ENCODE measurements at places on chromosomes 12 and 14.

DNA sequence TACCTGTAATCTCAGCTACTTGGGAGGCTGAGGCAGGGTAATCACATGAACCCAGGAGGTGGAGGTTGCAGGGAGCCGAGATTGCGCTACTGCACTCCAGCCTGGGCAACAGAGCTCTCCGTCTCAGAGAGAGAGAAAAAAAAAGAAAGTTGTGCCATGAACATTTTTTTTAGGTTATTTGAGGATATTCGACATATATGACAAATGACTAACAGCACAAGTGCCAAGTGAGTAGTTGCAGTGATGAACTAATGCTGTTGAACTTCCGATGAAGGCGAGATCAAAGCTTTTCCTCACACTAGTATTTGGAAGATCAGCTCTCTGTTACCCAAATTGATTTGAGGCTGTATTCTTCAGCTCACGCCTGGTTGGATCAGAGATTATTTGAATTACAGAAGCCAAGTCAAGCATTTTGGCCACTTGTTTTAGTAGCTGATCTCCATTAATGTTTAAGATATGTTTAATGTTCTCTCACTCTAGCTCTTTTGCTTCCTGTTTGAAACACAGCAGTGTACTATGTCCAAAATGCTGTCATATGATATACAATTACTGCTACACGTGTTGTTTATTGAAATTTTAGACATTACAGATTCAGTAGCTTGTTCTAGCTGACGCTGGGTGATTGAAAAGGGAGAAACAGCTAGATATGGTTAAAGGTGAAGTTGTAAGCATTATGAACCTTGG is 43.4 kb downstream of the WDR20 start:
- DNase-seq = no peak

GRCh38 chr14:97282210-97283004 is 485.2 kb downstream of the VRK1 start:
- DNase-seq = no peak

DNA sequence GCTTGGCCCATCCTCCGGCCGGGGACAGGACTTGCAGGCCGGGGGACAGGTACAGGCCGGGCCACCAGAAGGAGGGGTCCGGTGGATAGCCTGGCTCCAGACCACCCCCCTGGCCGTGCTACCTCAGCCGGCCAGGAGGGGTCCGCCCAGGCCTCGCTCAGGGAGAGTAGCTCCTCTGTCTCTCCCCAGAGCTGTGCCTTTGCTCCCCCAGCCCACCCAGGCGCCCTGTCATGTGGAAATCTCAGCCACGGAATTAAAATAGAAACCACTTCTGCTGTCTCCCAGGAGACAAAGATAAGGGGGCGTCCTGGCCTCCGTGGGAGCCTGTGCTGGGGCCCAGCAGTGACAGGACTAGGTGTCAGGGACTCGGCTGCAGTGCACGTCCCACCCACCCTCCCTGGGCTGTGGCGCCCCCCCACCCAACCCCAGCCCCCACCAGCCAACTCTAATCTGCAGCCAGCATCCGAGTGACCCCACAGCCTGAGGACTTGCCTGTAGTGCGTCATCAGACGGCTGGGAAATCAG is 3.3 kb upstream of the CRIP2 start:
- no peak for DNase-seq

DNA sequence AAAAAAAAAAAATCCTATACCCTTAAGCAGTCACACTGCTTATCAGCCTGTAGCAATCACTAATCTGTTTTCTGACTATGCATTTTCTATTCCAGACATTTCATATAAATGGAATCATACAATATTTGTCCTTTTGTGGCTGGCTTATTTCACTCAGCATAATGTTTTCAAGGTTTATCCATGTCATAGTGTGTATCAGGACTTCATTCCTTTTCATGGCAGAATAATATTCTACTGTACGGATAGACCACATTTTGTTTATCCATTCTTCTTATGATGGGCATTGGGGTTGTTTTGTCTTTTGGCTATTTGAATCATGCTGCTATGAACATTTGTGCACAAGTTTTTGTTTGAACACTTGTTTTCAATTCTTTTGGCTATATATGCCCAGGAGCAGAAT is 8.6 kb upstream of the KSR2 start:
- DNase-seq = no peak

DNA sequence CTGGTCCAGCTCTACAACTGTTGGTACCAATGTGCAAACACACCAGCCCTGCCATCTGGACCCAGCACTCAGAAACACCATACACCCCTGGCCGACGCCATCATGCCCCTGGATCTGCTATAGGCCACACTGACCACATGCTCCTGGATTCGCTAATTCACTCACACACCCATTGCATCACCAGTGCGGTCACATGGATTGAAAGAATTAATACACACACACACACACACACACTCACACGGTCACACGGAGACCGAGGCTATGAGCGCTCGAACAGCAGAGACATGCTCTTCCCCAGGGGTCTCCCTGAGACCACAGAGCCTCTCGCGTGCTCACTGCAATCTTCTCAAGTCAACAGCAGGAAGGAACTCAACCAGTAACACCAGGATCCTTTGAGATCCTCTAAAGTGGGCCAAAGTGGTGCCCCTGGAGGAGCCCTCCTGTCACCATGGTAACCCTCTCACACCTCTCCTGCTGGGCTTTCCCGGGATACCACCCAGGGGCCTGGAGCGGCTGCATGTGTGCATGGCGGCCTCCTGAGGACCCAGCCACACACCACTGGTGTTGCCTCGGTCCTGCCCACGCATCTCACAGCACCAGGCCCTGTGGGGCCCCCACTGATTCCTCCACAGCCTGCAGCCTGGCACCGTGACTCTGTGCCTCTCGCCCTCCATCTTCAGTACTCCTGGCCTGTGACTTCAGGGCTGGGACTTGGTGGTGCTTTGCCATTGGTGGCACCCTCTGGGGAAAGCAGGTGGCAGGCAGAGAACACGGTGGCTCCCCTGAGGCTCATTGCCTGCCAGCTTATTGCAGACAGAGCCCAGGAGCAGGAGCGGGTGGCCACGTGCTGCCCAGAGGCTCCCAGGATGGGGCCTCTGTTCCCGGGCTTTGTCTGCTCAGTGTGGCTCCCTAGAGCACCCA is 15.1 kb downstream of the LRTM2 start:
- DNase-seq = peak; percentile 45

GRCh38 chr12:49367381-49368239 is at the start of gene SPATS2:
Gene SPATS2 (plus strand): TSS chr12:49367462. CDS start chr12:49461013, 93,551 bp downstream.
- DNase-seq = no peak

- no peak for DNase-seq
Observed at GRCh38 chr14:22472466-22472865, 116.6 kb downstream of the DAD1 start.

DNA sequence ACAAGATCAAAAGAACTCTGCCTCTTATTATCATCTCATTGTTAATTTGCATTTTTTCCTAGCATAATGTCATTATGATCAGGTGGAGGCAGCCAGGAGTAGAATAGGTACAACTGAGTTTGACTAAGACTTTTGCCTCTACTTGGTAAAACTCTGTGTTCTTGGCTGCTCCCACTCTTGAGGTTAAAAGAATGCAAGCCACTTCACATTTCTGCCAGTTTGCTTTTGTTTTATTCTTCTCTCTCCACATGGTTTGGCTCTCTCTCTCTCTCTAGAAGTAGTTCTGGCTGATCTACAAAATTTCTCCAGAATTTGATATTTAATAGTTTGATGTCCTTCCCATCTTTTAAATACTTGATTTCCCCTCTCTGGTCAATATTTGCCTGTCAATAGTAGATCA is 170.7 kb upstream of the E2F7 start:
- no peak for DNase-seq

DNA sequence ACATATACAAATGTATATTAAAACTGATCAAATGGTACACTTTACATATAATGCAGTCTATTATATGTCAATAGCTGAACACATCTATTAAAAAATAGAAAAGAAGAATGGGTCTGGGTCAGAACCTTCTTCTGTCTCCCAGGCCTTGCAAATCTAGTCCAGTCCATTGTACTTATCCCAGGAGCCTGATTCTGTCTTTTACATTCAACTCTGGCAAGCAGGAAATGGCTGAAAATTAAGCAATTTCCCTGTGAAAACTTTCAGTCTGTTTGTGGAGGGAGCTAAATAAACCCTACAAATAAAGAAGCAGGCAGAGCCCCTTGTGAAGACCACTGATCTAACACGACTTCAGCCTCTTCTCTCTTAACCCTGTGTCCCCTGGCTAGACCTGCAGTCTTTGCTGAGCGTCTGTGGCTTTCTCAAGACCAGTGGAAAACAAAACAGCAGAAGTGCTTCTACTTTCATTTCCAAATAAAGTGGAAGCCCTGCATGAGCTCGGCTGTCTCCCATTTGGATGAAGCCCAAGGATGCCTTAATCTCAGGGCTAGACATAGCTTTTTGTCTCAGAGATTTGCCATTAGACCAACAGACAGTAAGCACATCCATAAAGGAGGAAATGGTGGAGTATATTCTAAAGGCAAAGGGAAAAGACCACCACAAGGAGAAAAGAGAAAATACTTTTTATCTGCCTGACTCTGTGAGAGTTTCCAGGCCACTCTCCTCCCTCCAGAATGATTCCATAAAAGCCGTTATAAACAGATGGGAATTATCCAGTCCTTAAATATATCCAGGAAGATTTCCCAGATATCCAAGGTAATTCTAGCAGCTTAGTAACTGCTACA is 48.2 kb downstream of the CRACR2A start:
- no peak for DNase-seq

GRCh38 chr12:45575823-45576475 is 153.6 kb upstream of the ARID2 start:
- no peak for DNase-seq

DNA sequence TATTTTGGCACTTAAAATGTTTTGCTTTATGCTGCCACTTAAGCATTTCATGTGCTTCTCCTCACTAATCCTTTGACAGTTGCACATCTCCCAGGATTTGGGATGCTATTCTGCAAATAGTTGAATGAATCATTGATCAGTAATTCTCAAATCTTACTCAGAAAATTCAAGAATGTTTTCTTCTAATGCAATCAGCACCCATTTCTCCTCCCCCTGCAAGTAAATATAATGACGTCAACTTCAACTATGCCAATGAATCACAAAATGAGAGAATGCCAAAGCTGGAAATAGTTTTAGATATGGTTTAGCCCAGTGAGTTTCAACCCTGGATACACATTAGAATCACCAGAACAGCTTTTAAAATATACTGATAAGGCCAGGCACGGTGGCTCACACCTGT is 2.1 kb upstream of the BLOC1S1 start:
- DNase-seq = no peak

DNA sequence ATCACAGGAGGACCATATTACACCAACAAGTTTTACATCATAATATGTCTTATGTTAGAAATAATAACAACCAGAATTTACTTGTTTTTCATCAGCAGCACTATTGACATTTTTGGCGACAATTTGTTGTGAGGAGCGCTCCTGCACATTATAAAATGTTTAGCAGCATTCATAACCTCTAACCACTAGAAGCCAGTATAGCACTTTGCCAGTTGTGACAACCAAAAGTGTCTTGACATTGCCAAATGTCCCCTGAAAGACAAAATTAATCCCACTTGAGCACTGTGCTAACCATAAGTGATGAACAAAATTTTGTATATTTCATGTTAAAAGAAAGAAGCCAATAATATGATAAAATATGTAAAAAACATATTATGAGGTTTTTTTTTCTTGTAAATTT is 356.9 kb upstream of the LMO3 start:
- no peak for DNase-seq

GRCh38 chr12:21771311-21771710 is 3.2 kb downstream of the KCNJ8 start:
- DNase-seq = no peak

DNA sequence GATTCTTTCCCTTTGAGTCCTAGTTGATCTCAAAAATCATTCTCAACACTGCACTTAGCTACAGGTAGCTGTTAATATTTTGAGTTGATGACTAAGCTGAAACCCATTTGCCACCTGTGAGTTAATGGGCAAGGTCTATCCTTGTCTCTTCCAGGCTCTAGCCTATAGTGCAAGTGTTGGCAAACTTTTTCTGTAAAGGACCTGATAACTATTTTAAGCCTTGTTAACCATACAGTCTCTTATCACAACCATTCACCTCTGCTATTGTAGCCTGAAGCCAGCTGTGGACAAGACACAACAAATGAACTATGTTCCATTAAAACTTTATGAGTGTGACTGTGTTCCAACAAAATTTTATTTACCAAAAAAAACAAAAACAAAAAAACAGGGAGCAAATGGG is 19.4 kb downstream of the RAP1B start:
- no peak for DNase-seq

DNA sequence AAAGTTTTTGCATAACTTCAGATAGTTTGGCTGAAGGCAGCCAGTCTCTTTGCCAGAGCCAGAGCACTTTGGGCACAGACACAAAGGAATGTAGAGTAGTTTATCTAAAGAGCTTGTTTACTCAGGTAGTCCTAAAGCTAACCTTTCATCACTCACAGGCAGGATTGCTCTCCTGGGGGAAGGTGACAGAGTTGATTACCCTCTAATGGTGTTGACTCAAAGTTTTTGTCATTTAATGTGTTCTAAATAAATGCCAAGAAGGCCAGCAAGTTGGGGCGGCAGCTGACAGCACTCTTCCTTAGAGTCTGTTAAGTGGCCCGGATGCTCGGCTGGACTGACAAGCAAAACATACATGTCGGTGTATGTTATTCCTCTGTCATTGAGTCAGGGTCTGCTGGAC is 9.3 kb upstream of the TAS2R46 start:
- DNase-seq = no peak

DNA sequence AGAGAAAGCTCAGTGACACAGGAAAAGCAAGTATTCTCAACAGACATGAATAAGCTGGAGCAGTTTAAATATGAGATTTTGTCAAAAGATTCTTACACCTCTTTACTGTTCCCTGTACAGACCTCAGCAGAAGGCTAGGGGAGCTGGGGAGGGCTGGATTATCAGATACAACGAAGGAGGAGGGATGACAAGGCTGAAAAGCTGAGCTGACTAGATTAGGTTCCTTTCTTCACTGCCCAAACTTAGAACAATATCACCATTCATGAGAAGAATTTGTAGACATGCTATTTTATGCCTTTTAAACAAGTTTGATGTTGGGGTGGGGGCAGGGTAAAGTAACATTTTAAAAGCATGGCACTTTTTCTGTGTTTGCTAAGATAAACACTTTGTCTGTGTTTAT is 611.1 kb downstream of the AACS start:
- DNase-seq = no peak

DNA sequence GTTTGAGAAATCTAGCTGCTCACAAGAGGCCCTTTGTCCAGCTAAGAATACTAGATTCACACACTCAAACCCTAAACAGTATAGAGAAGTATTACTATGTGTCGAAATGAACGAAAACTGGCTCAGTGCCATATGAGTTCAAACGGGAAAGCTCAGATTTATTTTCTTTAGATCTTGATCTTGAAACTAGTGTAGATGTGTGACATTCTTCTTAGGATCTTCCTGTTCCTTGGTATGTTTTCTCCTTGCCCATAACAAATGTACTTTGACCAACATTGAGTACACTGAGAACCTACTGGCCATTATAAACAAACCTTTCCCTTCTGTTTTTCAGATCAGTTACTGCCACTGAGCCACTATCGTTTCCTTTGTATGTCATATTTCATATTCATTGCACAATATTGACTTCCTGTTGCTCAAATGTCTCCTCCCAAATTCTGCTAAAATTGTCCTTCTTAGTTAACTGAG is 21.3 kb downstream of the MYBPC1 start:
- no peak for DNase-seq

- DNase-seq = peak; percentile 35
Observed at GRCh38 chr12:49552014-49552413, 13.2 kb downstream of the KCNH3 start.
